ENCODE measurements at places on chromosomes 16 and 17.
A peak's percentile ranks its signal among the peaks of the same experiment; 100 is the strongest.

DNA sequence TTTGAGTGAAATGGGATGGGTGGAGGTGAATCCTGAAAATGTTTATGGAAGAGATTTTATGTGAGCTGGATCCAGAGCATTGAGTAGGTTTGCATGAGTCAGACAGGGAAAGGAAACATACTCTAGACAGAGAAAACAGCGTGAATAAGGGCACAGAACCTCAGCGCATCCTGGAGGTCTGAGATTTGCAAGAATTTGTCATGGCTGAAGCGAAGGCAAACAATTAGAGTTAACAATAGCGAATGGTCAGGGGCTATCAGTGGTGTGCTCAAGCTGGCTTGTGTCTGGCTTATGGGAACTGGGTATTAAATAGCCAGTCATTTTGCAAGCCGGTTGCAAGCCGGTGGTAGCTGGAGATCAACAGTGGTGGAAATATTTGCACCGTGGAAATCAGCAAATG lies 36.4 kb downstream of the MAP2K6 start:
- DNase-seq = no peak

DNA sequence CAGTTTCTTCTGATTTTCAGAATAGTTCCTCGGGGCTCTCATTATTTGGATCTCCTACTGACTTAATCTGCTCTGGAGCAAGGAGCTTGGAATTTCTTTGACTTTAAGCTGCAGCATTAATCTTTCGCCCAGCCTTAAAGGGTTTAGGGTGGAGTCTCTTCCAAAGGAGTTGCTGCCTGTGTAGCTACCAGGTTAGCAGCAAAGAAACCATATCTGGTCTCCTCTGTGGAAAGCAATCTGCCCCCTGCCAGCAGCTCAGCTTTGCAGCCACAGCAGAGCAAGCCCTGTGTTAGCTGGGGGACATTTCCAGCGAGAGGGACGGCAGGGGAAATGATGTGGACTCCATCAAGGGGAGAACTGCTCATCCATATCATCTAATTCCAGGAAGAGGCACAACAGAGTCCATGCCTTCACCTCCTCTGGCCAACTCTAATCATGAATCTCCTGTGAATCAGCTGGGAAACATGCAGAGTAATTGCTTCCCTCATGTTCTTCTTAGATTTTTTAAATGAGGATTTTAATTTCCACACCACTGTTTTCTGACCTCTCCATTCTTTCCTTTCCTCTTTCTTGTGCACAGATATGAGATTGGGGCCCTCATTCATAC lies 827.6 kb upstream of the CA10 start:
- DNase-seq = no peak

DNA sequence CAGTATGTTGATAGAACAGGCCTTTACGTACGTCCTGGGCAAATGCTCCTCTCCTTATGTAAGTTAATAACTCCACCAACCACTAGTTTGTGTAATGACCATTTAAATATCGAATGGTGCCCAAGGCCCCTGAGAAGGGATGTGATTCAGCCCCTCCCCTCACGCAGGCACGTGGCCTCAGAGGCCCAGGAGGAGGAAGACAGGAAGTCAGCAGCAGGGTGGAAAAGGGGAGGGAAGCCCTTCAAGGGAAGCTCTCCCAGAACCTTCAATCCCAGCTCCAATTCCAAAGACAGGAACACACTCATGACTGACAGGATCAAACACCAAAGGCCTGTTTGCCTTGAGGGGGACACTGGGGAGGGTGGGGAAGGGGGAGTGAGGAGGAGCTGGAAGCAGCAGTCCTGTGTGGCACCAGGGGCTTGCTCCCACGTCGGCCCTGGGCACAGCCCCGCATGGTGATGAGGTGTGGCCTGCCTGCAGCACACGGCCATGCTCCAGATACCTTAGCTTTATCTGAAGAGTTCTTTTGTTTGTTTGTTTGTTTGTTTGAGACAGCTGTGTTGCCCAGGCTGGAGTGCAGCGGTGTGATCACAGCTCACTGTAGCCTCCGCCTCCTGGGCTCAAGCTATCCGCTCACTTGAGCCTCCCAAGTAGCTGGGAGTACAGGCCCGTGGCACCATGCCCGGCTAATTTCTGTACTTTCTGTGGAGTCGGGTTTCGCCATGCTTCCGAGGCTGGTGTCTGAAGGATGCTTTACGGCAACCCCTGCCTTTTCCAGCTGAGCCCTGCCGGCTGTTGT lies 105.0 kb downstream of the ZNF778 start:
- DNase-seq = peak; percentile 19

GRCh38 chr16:88358023-88358420 lies 24.7 kb upstream of the ZNF469 start:
- DNase-seq = no peak

- DNase-seq = no peak
Observed at GRCh38 chr16:72825912-72826621, 221.9 kb downstream of the ZFHX3 start.

DNA sequence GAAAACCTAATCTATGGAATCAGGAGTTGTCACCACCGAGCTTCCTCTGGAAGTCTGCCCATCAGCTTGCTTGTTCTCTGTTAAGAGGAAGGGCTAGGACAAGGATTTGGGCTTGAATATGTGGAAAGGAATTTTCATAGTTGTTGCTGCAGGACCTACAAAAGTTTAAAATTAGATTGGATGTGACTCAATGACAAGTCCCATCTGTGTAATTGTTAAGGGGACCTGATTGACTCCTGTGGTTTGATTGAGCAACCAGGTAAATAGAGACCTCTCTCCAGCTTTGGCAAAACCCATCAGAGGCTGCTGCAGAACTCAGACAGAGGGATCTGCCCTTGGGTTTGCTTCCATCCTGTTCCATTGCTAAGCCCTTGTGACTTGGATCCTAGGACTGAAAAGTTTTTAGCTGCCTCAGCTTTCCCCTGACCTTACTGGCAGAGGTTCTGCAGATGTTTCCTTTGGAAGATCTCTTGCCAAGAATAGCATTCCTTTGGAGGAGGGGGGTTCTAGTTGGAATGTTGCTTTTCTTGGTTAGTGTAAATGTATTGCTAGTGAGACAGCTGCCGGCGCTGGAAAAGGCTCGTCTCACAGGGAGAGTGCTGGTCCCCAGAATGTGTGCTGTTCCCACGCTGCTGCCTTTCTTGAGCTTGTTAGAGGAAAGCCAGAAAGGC lies 50.0 kb downstream of the SF3B3 start:
- DNase-seq = no peak

DNA sequence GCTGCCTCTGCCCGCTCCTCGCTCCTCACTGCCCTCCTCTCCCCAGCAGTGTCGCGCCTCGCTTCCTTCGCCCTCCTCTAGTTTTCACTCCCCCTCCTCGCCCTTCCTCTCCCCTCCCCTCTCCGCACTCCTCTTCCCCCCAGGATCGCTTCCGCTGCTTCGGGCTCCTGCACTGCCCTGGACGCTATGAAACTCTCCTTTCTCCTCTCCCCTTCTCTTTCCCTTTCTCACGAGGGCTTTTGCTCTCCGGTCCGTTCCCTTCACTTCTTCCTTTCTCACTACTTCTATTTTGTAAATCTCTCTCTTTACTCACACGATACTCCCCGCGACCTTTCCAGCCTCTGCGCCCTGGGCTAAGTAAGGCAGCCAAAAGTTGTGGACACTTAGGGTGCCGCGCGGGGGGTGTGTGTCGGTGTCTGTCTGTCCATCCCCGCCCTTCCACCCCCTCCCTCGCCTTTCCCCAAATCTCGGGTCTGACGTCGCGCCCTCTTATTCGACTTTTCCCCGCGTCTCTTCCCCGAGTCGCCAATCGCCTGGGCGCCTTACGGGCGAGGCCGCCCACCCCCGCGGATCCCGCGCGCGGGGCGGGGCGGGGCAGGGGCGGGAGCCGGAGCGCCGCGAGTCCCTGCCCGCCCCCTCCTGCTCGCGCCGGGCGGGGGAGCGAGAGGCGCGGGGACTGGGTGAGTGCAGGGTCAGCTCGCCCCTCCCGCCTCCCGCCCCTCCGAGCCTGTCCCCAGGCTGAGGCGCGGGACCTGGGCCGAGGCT lies at the start of gene IRX3:
Gene IRX3 (minus strand): TSS at position 422 of the 765 bp plus-strand sequence. CDS start 737 bp downstream, outside the sequence.
- peak; percentile 87 for DNase-seq

DNA sequence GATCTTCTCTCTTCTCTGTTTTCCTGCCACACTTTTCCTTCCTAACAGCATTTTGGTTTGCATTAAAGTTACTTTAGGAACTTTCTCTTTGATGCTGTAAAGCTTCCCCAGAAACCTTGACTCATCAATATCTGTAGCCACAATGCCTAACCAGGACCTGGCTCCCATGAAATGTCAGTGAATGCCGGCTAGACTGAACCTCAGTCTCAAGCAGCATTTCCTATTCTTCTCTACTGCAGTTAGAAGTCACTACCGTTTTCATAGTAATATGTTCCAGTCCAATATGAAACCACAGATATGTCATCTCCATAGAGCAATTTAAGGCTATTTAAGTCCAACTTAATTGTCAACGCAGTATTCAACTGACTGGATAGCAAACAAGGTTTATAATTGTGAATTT lies 28.9 kb downstream of the ITFG1 start:
- no peak for DNase-seq

DNA sequence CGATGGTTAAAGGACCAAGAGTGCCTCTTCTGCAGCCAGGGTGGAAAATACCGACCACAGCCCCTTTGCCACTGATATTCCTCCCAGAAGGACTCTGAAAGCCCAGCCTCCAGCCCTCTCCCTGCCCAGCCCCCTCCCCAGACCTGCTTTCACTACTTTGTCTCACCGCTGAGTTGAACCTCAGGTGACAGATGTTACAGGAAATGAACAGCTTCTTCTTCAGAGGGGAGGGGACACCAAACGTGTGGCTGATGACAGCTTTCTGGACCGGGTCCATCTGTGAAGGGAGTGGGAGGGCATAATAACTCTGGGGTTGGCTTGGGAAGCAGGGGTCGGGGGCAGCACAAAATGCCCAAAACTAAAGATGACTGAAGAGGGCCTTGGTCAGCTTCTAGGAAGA lies 14.2 kb downstream of the NKIRAS2 start:
- no peak for DNase-seq

GRCh38 chr16:85370543-85370880 lies 242.6 kb upstream of the GSE1 start:
- no peak for DNase-seq

GRCh38 chr16:1614456-1615102 lies 2.4 kb downstream of the CRAMP1 start:
- no peak for DNase-seq

DNA sequence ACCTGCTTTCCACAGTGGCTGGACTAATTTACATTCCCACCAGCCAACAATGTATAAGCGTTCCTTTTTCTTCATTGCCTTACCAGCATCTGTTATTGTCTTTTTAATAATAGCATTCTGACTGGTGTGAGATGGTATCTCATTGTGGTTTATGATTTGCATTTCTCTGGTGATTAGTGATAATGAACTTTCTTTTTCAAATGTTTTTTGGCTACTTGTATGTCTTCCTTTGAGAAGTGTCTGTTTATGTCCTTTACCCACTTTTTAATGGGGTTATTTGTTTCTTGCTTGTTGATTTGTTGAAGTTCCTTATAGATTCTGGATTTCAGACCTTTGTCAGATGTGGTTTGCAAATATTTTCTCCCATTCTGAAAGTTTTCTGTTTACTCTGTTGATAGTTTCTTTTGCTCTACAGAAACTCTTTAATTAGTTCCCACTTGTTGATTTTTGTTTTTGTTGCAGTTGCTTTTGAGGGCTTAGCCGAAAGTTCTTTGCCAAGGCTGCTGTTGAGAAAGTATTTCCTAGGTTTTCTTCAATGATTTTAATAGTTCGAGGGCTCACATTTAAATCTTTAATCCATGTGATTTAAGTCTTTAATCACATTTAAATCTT lies 26.8 kb downstream of the ITGAM start:
- DNase-seq = no peak

DNA sequence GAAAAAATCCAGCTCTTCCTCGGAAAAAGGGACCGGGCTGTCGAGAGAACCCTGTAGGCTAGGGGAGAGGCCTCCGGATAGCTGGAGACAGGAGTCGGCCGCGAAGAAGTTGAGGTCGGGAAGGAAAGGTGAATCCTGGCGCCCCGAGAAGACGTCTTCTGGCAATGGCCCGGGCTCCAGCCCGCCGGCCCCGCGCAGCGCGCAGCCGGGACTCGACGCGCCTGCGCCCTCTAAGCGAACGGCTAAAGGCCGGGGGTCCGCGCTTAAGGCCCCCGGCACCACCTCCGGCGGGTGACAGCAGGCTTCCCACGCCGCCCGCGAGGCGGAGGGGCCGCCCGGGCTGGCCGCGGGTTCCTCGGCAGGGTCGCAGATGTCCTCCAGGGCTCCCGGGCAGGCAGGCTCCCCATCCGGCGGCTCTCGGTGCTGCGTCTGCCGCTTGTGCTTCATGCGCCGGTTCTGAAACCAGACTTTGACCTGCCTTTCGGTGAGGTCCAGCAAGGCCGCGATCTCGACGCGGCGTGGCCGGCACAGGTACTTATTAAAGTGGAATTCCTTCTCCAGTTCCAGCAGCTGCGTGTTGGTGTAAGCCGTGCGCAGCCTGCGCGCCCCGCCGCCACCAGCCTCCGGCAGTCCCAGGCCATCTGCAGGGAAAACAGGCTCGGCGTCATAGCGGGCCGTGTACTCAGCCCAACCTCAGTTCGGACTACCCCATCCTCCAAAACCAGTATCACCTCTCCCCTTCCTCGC lies 1.6 kb downstream of the HOXB2 start:
- DNase-seq = peak; percentile 29

GRCh38 chr17:48636177-48637018 lies 10.2 kb upstream of the HOXB9 start:
- peak; percentile 23 for DNase-seq

DNA sequence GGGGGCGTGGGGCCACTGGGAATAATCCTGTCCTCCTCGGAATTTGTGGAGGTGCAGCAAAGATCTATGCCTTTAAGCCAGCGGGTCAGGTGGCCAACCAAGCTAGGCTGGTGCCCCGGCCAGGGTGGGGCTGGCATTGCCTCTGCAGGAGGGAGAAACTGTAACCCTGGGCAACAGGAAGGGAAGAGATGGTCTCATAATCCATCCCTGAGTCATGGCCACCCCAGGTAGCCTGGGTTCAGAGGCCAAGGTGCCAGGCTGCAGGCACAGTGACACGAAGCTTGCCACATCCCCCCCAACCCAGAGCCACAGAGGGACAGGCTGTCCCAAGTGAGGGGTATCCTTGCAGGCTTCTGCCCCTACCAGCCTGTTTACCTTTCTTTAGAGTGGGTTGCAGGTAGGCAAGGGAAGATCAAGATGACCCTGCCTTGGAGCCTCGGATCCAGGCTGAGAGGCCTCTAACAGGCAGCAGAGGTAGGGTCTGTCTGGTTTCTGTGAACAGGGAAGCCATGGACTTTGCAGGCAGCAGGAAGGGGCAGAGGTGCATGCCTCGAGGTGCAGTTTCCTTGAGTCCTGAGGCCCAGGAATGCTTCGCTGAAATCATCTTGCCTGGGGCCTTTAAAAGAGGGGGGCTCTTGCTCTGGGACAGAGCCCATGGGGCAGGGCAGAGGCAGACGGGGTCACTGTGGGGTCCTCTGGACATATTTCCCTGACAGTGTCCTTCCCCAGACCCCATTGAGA lies 4.0 kb downstream of the LASP1 start:
- no peak for DNase-seq
